ENCODE measurements at places on chromosomes 12 and 14.

DNA sequence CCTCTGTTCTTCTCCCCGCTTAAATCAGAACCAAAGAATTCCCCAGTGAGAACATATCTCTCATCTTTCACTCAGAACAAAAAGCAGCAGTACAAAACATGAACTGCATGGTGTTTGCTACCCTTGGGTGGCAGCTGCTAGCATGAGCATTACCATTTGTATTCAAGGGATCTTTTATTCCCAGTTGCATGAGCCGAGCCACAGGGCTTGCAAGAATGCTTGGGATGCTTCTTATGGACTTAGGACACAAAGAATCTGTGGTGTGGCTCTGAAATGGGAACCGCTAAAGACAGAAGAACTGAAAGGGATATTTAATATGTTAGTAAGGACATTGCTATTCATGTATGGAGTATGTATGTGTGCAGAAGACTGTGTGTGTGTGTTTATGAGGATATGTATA is 190.6 kb downstream of the TMX1 start:
- no peak for ATAC-seq

- no peak for ATAC-seq
These were observed 245.6 kb downstream of the SLC41A2 start for GRCh38 chr12:104712477-104712876.

- ATAC-seq = no peak
These were observed 149.5 kb downstream of the PRIMA1 start for GRCh38 chr14:93638790-93639189.

DNA sequence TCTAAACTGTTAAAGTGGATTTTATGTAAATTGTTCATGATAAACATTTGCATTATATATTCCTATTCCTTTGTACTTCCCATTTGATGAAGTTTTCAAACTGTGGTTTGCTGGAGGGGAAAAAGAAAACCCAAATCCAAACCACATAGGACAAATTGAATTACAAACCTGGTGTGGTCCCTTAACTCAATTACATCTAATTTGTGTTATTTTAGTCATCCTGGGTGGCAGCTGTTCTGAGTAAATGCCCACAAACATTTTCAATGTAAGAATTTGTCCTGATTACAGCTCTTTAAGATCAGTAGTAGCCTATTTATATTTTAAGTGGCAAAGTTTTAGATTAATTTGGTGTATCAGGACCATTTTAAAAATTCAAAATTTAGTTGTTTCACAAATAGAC is 153.9 kb downstream of the RAD51B start:
- no peak for ATAC-seq

DNA sequence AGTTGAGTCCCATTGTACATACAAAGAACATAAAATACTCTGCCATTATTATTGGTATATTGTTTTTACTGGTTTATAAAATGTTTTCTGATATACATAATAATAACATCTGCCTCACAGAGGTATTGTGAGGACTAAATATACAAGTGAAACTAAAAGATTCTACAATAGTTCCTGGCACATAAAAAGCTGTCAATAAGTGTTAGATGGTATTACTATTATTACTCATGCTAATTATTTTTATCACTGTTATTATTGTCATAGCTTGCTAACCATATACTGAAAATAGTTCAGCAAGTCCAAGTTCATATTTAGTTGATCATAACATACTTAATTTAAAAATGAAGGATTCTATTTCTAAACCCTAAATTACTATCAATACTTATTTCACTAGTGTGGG is 34.4 kb downstream of the BTG1 start:
- ATAC-seq = no peak

GRCh38 chr12:24138041-24138440 is 188.6 kb upstream of the SOX5 start:
- no peak for ATAC-seq

GRCh38 chr12:107007411-107007810 is 20.5 kb upstream of the MTERF2 start:
- ATAC-seq = no peak

DNA sequence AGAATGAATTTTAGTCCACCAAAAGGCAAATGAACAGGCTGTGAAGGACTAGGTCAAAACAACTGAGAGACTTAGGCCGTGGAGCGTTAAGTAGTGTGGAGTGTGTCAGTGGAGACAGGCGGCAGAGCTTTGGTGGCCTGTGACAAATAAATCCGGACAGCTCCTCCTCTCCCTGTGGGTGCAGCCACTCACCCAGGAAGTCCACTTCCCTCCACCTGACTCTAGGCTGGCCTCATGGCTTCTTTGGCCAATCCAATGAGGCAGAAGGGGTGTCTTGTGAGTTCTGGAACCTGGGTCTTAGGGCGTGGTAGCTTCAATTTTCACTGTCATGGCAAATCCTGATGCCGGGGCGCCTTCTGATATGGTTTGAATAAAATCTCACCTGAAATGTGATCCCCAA is 180.9 kb upstream of the C14orf180 start:
- ATAC-seq = no peak

- no peak for ATAC-seq
These were observed 122.2 kb downstream of the DAAM1 start for GRCh38 chr14:59310633-59311032.

GRCh38 chr12:124419292-124420040 is 124.6 kb downstream of the RFLNA start:
- no peak for ATAC-seq

DNA sequence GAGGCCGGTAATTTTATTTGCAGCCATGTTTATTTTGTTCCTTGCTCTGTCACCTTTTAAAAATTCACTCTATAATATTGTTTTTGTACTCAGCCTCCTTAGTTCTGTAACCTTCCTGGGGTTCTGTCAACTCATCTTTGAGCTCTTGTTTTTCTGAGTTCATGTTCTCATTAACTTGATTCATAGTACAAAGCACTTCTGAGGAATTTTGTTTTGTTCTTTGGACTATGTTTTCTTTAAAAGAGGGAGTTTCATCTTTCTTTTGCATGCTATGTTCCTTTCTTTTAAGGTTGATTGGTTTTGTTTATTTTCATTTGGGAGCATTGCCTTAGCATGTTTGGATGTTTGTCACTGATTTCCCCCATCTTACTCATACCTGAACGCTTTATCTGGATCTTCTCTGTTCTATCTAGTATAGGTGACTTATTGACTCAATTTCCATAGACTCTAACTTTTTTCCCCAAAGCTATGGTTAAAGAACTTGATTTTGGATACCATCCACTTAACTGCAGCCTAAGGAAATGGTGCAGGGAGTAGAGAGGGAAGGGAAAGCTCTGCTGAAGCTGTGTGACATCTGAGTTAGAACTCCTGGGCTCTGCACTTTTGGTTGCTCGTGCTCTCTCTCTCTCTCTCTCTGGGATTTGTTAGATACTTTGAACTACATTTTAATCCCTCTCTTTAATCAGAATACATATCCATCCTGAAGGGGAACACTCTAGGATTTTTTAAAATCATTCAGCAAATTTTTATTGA is 268.5 kb downstream of the PAWR start:
- no peak for ATAC-seq

DNA sequence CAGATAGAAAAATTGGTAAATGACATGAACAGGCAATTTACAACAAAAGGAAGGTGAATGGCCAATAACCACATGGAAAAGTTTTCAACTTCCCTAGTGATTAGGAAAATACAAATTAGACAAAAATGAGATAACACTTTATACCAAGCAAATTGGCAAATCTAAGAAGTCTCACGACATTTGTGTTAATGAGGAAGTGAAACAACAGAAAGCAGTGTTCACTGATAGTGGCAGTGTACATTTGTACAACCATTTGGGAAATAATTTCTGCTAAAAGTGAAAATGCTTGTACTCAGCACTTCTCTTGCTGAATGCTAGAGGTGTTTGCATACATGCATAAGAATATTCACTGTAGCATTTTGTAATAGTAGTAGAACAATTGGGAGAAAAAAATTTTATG is 126.6 kb downstream of the LLPH start:
- ATAC-seq = no peak

- ATAC-seq = no peak
These were observed 169.9 kb upstream of the LHX5 start for GRCh38 chr12:113641426-113642030.

- ATAC-seq = no peak
These were observed 41.0 kb downstream of the CDKL1 start for GRCh38 chr14:50355692-50356091.

DNA sequence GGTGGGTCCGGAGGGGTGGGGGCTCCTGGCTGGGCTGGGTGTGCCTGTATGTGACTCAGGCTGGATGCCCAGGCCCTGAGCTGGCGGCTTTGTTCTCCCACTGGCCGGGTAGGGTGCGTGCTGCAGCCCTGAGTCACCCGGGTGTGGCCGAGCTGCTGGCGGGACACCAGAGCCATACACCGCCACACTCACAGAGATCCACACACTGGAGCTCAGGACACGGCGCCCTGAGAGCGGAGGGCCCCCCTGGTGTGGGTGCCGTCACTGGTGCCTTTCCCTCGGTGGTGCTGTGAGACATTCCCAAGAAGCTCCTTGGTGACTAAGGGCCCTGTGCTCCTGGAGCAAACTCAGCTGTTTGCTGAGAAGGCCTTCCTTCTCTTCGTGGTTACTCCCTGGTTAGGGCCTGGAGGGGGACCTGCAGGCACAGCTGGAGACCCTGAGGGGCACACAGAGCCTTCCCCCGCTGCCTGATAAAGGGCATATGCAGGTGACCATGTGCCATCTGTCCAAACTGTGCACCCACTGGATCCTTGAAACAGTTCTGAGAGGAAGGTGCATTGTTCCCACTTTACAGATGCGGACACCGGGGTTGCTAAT is 44.3 kb downstream of the KRT80 start:
- ATAC-seq = peak; percentile 95

DNA sequence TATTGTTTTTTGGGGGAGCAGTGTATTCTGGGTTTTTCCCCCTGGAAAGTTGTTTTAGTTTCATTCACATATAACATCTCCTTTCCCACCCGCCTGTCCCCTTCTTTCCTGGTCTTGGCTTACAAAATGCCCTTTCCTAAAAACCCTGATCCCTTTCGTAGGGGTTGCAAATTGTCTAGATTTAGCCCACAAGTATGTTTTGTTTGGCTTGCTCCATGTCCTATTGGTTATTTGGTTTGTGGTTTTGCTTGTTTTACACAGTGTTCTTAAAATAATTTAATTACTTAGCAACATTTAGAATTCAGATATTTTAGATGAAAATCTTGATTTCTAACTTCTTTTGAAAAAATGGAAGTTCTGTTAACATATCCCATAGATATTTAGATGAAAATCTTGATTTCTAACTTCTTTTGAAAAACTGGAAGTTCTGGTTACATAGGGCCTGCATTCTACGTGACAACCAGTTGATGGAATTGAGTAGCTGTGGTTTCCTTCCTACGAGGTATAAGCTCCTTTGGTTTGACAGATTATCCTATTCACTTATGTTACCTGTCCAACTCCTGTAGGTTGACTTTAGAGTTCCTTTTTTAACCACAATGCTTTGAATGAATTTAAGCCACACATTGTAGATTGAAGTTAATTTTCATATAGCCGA is 89.2 kb upstream of the TMEM263 start:
- no peak for ATAC-seq
